ENCODE measurements at places on chromosomes 16 and 17.

DNA sequence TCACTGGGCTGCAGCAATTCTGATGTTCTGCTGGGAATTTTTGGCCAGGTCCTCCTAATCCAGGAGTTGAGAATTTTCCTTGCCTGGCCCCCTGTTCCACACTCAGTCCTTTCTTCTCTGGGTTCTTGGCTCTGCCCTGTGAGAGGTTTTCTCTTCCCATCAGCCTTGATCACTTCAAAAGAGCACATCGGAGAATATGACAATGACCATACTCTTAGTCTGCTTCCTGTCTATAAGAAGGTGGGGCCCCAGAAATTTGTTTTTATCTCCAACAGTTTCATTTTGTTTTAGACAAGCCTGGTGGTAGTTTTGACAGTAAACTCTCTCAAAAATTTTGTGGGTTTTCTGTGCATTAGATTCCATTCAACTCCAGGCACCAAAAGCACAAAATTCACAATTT, 70.7 kb downstream of the C17orf67 start:
- no peak for DNase-seq

GRCh38 chr16:30757316-30757715, 4.5 kb downstream of the CFAP119 start:
- DNase-seq: no peak

DNA sequence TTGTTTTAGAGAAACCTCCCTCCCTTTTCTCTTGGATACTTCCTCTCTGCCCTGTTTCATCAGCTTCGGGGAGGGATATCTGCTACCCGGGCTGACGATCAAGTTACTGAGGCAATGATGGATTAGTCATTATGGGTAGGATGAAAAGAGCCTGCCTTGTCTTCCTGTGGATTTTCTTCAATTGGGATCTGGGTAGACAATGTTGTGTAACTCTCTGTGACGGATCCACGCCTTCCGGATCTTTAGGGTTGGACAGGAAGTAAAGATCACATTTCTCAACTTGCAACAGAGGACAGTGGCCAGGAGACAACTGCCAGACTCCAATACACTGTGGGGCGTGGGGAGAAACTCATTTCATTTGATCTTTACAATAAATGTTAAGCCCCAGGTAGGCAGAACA, 11.3 kb upstream of the CHST6 start:
- DNase-seq: no peak

DNA sequence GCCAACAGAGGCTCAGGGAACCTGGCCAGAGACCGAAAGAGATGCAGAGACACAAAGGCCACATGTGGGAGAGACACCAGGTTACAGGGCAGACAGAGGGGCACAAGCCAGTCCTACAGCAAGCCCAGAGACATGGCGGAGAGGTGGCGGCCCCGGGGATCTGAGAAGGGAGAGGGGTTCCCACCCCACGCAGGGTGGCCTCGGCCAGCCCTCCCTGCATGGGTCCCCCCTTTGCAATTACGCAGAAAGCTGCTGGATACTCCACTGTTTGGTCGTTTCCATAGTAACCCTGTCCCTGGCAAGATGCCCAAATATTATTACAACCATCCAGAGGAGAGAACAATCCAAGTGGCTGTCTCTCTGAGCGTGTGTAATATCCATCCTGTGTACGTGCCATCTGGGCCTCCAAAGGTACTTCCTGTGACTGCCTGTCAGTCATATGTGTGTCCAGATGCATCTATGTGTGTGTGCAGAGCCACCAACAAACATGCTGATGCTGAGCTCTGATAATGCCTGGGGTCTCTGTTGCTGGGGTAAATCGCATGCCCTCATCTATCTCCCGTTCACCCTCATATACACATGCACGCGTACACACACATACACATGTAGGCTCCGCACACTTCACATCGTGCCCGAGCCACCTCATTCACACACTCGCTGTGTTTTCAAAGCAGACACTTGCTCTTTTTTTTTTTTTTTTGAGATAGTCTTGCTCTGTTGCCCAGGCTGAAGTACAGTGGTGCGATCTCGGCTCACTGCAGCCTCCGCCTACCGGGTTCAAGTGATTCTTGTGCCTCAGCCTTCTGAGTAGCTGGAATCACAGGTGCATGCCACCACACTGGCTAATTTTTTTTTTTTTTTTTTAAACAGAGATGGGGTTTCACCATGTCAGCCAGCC, 5.5 kb downstream of the PCGF2 start:
- DNase-seq: no peak

- DNase-seq: no peak
These were observed 78.0 kb downstream of the JPH3 start for GRCh38 chr16:87680272-87680644.

GRCh38 chr17:6066183-6066948, 3.8 kb upstream of the WSCD1 start:
- DNase-seq: no peak

- no peak for DNase-seq
These were observed 3.0 kb downstream of the CDH1 start for GRCh38 chr16:68739964-68740627.

- no peak for DNase-seq
These were observed 60.8 kb downstream of the COPRS start for GRCh38 chr17:31798205-31798724.

- DNase-seq: no peak
These were observed 236.8 kb downstream of the MSI2 start for GRCh38 chr17:57493171-57493570.

DNA sequence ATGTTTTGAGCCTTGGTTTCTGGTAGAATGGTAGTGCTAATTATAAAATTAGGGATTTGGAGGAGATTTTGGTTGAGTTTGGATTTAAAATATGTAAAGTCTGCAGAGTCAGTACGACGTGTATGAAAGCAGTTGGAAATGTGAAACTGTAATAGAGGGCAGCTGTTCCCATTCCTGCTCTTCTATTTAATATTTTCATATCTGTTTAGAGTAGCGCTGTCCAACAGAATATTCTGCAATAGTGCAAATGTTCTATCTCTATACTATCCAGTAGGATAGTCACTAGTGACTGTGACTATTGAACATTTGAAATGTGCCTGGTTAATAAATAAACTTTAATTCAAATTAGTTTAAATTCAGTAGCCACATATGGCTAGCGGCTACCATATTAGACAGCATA, 443.4 kb upstream of the SOX9 start:
- no peak for DNase-seq

GRCh38 chr17:4806456-4806776, 536 bp upstream of the PLD2 start:
- no peak for DNase-seq

DNA sequence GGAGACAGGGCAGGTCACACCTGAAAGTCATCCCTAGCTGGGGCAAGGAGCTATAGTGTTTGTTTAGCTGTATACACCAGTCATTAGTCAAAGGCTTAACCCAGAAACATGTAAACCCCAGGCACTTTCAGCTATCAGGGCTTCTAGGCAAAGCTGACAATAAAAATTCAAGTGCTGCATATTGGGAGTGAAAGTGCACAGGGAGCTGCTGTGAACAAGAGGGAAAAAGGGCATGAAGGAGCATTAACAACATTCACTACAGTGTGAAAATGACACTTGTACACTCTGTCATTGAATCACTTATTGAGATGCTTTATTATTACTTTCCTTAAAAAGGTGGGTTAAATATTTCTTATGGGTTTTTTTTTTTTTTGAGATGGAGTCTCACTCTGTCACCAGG, 92.8 kb downstream of the HS3ST3B1 start:
- DNase-seq: no peak

DNA sequence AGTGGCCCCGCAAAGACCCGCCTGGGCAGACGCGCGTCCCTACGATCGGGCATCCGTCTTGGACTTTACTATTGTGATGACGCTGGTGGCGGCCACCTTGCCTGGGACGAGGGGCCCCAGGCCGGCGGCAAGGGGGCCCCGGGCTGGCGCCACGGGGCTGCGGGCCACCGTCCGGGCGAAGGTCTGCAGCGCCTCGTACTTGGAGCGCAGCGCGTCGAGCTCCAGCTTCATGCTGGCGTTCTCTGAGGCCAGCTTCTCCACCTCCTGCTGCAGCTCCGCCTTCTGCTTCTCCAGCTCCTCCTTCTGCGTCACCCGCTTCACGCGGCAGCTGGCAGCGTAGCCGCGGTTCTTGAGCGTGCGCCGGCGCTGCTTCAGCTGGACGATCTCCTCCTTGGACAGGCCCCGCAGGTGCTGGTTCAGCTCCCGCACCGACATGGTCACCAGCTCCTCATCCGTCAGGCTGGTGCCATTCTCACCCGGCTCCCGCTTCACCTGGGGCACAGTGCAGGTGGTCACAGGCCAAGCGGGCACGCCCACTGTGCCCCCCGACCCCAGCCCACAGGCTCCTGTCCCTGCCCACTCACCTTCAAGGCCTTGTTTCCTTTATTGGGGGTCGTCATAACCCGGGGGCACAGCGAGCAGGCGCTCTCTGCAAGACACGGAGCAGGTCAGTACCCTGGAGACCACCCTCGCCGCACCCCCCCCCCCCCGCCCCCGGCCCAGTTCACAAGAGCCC, 4.8 kb upstream of the SIRT7 start:
- no peak for DNase-seq
